T-helper 1 cell treated with Interleukin-12 subunit alpha and Interleukin-12 subunit beta and Interleukin-4 antibody, amounts not matched to agents 30 ng/mL and 1 ng/mL, for 36 hours (primary cell): ENCODE measurements at places on chromosomes 16 and 17. TPM values are rescaled to one million over a fixed set of nuclear protein-coding genes. Genes with fewer than 3 reads are reported as not detected.

SMG6 gene
- 42.1 and 47.9 TPM in 2 replicates for total RNA-seq

FSCN2 gene
- total RNA-seq: 0.27 and 0.37 TPM in 2 replicates

STH gene
- not detected in 2 replicates for total RNA-seq

DNAI2 gene
- 0.34 and 0.69 TPM in 2 replicates for total RNA-seq

MYH8 gene
- total RNA-seq: not detected in 2 replicates

SOCS3 gene
- total RNA-seq: 198 and 201 TPM in 2 replicates

KRT33B gene
- not detected in 2 replicates for total RNA-seq

SEPTIN1 gene
- total RNA-seq: 355 and 356 TPM in 2 replicates

FBXW10 gene
- total RNA-seq: 0.20 and 0.22 TPM in 2 replicates

OTOP2 gene
- total RNA-seq: not detected in 2 replicates

EPN3 gene
- total RNA-seq: 0.05 TPM in 1 of 2 replicates, not detected in the other

QPRT gene
- total RNA-seq: 8.0 and 9.1 TPM in 2 replicates

CLDN6 gene
- not detected in 2 replicates for total RNA-seq

CDRT15L2 gene
- total RNA-seq: not detected in 2 replicates

MAPK8IP3 gene
- total RNA-seq: 122 and 123 TPM in 2 replicates

MT1A gene
- 1.0 TPM in 1 of 2 replicates, not detected in the other for total RNA-seq

SLX1B gene
- total RNA-seq: 49.4 and 61.9 TPM in 2 replicates

RCVRN gene
- not detected in 2 replicates for total RNA-seq

SOX15 gene
- 0.20 and 0.27 TPM in 2 replicates for total RNA-seq

MGRN1 gene
- total RNA-seq: 108 and 113 TPM in 2 replicates

CD19 gene
- total RNA-seq: not detected in 2 replicates

KRTAP9-8 gene
- not detected in 2 replicates for total RNA-seq

STUB1 gene
- total RNA-seq: 73.9 and 81.6 TPM in 2 replicates

KRTAP3-1 gene
- total RNA-seq: not detected in 2 replicates

C17orf107 gene
- 0.95 and 1.3 TPM in 2 replicates for total RNA-seq

PLCG2 gene
- total RNA-seq: 10.9 and 13.3 TPM in 2 replicates

GPR139 gene
- total RNA-seq: not detected in 2 replicates

SULT1A1 gene
- total RNA-seq: 5.8 and 6.4 TPM in 2 replicates

GDPD3 gene
- total RNA-seq: 7.6 and 11.2 TPM in 2 replicates
